Activated CD4-positive, CD25-positive, alpha-beta regulatory T cell (primary cell): ENCODE measurements at places on chromosomes 7 and 10.

DNA sequence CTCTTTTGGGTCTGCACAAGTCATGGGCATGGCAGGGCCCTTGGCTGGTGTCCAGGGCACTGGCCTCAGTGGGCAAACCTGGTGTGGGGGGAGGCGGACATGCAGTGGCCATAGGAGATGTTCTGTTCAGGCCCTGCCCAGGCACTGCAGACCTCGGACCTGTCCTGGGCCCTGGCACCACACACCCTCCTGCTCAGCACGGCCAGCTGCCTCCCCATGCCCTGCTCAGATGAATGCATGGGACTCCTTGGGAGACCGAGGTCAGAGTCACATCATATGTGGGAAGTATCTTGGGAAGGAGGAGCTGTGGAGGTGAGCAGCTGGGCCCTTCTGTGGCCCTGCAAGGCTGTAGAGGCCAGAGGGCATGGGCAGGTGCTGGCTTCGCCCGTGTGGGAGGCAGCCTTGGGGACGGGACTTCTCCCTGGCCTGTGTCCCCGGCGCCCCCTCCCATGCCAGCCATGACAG is 130.8 kb downstream of the VIPR2 start:
- DNase-seq = no peak

DNA sequence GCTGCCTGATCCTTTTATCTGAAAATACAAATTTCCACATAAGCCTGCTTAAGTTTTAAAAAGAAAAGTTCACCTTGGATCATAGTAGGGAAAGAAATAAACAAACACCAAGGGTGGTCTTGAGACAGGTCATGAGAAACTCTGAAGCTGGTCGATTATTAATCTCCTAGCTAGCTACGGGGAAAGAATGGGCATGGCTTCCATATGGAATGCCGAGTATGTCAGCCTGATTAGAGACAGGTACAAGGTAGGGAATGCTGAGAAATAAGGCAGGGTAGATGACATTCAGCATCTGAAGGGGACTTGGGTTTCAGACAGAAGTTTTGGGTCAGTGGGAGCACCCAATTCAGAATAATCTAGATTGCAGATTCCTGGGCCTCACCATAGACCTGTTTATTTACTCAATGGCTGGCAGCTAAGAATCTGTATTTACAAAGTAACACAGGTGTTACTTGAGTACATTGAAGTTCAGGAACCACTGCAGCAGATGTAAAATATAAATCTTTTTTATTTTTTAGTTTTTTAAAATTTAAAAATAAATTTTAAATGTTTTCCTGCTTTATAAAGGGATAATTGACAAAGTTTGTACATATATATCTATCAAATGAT is 49.0 kb downstream of the SCIN start:
- no peak for DNase-seq

DNA sequence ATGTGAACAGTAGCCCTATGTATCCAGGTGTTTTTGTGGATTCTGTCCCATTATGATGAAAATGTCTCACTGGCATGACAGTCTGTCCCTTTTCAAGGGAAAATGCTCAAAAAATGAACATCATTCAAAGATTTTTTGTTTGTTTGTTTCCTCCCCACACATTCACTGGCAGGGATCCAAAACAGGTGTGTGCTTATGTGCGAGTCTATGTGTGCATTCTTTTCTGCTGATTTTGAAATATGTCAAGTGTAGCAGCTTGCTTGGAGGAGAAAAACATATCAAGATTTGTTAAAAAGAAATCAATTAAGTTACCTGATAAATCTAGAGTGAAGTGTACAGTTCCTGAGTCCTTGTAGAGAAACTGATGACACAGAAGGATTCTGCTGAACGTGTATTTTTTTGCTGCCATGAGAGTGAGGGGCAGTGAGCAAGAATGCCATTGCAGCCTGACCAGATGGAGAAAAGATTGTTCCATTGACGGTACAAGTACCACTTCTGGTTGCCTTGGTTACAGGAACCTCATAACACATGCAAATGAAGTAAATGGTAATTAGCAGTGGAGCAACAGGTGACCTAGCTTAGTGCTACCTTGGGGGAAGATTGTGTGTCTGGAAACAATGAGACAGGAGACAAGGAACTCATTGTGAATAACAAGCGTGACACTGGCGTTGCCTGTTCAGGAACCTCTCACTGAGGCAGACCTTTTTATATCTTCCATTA is 277.4 kb upstream of the PHYHIPL start:
- DNase-seq = no peak

- DNase-seq = no peak
These were observed 214.9 kb upstream of the ZMIZ1 start for GRCh38 chr10:78853864-78854263.

- no peak for DNase-seq
These were observed 2.5 kb downstream of the DYNC2I1 start for GRCh38 chr7:158858592-158859503.

- DNase-seq = no peak
These were observed 92.8 kb downstream of the CD36 start for GRCh38 chr7:80731281-80731680.

GRCh38 chr7:17983221-17984062 is 43.1 kb upstream of the SNX13 start:
- no peak for DNase-seq

GRCh38 chr7:55044791-55045190 is 26.0 kb downstream of the EGFR start:
- no peak for DNase-seq

DNA sequence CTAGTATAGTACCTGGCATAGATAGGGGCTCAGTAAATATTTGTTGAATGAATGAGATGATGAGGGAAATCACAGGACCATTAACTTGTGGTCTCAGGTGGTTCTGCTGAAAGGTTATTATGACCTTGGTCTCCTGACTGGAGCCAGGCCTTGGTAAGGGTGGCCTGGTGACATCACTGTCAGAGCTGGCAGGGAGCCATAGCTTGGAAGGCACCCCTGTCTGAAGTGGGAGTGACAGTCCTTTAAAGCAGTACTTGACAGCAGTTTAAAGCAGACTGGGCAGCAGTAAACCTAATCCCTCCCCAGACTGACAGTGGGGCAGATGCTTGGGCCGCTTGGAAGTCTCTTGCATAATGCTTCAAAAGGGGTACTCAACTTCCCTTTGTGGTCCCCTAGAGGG is 13.4 kb downstream of the DPCD start:
- DNase-seq = no peak

- no peak for DNase-seq
These were observed 2.6 kb downstream of the CXCL12 start for GRCh38 chr10:44382131-44382858.

GRCh38 chr7:149253665-149254064 is 8.3 kb upstream of the ZNF783 start:
- DNase-seq = no peak

GRCh38 chr10:26365681-26366358 is 72.3 kb upstream of the APBB1IP start:
- no peak for DNase-seq

DNA sequence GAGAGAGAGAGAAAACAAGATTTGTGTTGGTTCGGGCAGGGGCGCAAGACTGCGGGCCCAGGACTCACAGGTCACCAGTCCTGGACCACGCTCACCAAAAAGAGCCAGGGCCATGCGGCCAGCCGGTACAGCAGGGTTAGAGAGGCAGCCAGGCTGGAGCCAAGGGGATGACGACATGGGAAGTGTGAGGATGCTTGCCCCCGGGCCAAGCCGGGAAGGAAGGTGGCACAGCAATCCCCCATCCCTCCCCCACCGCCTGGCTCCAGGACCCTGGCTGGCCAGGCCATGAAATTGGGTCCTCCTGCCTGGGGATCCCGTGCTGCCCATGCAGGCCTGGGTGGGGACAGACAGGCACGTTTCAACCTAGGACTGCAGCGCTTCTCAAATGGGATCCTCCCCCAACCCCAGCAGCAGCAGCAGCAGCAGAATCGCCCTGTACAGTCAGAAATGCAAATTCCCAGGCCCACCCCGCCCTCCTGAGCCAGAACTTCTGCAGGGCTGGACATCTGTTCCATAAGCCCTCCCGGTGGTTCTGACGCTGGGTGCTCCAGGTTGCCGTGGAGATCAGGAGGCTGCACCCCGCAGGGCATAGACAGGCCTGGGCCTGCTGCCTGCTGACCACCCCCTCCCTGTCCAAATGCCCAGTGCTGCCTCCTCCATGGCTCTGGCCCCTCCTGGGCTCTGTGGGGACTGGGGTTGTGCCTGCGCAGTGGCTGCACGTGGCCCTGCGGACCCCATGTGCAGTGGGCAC is 35.0 kb downstream of the YKT6 start:
- DNase-seq = no peak

- DNase-seq = no peak
These were observed 102.6 kb downstream of the HECW1 start for GRCh38 chr7:43215061-43215460.
